Naive thymus-derived CD8-positive, alpha-beta T cell (primary cell): ENCODE measurements at places on chromosomes 11 and 22. TPM values are rescaled to one million over a fixed set of nuclear protein-coding genes. Genes with fewer than 3 reads are reported as not detected.

The SLC25A45 gene
- 23.4 TPM for total RNA-seq

The PAMR1 gene
- total RNA-seq = not detected

The TRPT1 gene
- 40.2 TPM for total RNA-seq

The NXPE1 gene
- not detected for total RNA-seq

The MTNR1B gene
- total RNA-seq = not detected

The UCP3 gene
- 6.8 TPM for total RNA-seq

The NFAM1 gene
- 0.23 TPM for total RNA-seq

The SMIM38 gene
- 0.36 TPM for total RNA-seq

The TIMM10 gene
- 26.6 TPM for total RNA-seq

The SLC35E4 gene
- 1.6 TPM for total RNA-seq

The PICALM gene
- total RNA-seq = 104 TPM

The TSSK2 gene
- total RNA-seq = not detected

The OR4D5 gene
- total RNA-seq = not detected

The SAC3D1 gene
- 9.4 TPM for total RNA-seq

The ANKK1 gene
- total RNA-seq = 4.6 TPM

The C11orf91 gene
- total RNA-seq = not detected

The CD3D gene
- total RNA-seq = 355 TPM

The LMO2 gene
- total RNA-seq = 0.47 TPM

The SCARF2 gene
- total RNA-seq = 3.1 TPM

The BIK gene
- 2.6 TPM for total RNA-seq

The KRTAP5-7 gene
- not detected for total RNA-seq

The INPP5J gene
- total RNA-seq = 0.33 TPM

The ADORA2A gene
- total RNA-seq = 29.2 TPM

The TPCN2 gene
- total RNA-seq = 27.2 TPM

The LUZP2 gene
- not detected for total RNA-seq

The C22orf23 gene
- not detected for total RNA-seq

The GAL3ST1 gene
- total RNA-seq = 1.6 TPM

The GGT1 gene
- 14.7 TPM for total RNA-seq

The LMO1 gene
- total RNA-seq = not detected

The GPHA2 gene
- 0.55 TPM for total RNA-seq

The KCTD14 gene
- 0.36 TPM for total RNA-seq

The TMEM191C gene
- 5.4 TPM for total RNA-seq

The SELENOM gene
- 74.9 TPM for total RNA-seq

The PANX3 gene
- total RNA-seq = not detected

The CHEK1 gene
- total RNA-seq = 2.0 TPM

The WBP2NL gene
- total RNA-seq = 4.5 TPM

The TYMP gene
- 3.4 TPM for total RNA-seq

The PRG3 gene
- not detected for total RNA-seq

The SPDYC gene
- not detected for total RNA-seq

The ABCC8 gene
- not detected for total RNA-seq

The FAM83F gene
- 1.2 TPM for total RNA-seq

The SDHD gene
- total RNA-seq = 71.5 TPM

The CHRDL2 gene
- total RNA-seq = not detected

The SCUBE2 gene
- not detected for total RNA-seq

The LDHA gene
- total RNA-seq = 102 TPM

The CARD18 gene
- total RNA-seq = not detected
